ENCODE measurements at places on chromosomes 5 and 9.

DNA sequence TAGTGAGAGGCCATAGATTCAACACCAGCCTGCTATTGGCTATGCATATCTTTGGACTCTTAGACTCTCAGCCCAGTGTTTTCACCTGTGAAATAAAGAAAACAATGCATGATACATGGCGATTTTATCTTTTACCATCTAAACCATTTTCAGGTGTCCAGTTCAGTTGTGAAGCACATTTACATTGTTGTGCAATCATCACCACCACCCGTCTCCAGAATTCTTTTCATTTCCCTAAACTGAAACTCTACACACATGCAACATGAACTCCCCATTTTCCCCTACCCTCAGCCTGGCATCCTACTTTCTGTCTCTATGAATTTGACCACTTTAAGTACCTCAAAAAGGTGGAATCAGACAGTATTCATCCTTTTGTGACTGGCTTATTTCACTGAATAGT lies 420.6 kb downstream of the MED10 start:
- no peaks in the 10 kb centered on the region for H3K36me3 ChIP-seq
- DNase-seq: no peak
- H3K4me3 ChIP-seq: no peak overlapping the region
- no peaks in the 10 kb centered on the region for H3K27me3 ChIP-seq
- H3K4me1 ChIP-seq: no peaks in the 10 kb centered on the region

DNA sequence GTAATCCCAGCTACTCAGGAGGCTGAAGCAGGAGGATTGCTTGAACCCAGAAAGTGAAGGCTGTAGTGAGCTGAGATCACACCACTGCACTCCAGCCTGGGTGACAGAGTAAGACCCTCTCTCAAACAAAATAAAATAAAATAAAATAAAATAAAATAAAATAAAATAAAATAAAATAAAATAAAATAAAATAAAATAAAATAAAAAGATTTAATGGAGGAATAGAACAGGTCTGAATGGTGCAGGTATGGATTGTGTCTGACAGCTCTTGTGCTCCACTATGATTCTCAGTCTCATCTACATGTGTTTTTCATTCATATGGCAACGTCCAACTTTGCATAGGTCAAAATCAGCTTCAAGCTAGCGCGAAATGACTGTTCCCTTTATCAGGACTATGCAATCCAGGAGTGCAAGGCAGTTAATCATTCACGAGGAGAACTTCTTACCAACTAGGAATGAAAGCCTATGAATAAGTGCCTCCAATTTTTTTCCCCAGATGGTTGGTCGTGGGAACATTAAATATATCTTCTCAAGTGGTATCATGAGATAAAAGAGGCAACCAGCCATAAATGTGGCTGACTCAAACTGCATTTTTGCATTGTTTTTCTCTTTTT lies 1392.3 kb upstream of the CDH9 start:
- H3K4me1 ChIP-seq: no peaks in the 10 kb centered on the region
- no peak overlapping the region for H3K4me3 ChIP-seq
- H3K27ac ChIP-seq: no peak overlapping the region
- DNase-seq: no peak
- H3K27me3 ChIP-seq: no peaks in the 10 kb centered on the region

DNA sequence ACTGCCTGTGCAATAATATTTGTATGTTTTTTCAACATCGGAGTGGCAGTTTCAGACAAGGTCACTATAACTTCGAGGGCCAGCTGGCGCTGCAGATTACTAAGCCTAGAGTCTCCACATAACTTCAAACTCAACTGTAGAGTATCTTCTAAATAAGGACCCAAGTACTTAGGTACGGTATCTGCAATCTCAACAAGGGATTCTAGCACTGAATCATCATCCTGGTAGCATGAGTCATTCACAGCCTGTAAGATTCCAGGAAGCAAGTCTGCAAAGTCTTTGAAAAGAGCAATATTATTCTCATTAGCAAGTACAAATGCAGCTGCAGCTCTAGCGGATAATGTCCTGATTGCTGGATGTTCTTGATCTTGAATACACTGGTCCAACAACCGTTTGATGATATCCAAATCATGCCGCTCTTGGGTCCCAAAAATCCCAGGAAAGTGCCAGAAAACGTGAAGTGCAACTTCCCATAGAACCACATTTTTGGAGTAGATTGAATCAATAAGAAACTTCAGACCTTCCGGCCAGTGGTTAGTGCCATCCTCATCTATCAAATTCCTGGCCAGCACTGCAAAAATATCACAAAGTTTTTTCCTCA lies 654 bp downstream of the RANBP6 start:
- DNase-seq: no peak
- H3K36me3 ChIP-seq: peaks cover 12% of the 10 kb centered on the region
- peak overlapping the region; percentile 91 for H3K27ac ChIP-seq
- no peaks in the 10 kb centered on the region for H3K27me3 ChIP-seq
- peaks cover 18% of the 10 kb centered on the region for H3K4me1 ChIP-seq
- H3K4me3 ChIP-seq: peak overlapping the region; percentile 84

- H3K27ac ChIP-seq: no peak overlapping the region
- H3K27me3 ChIP-seq: no peaks in the 10 kb centered on the region
- H3K4me3 ChIP-seq: no peak overlapping the region
- H3K4me1 ChIP-seq: no peaks in the 10 kb centered on the region
These were observed 64.7 kb upstream of the OTULINL start for GRCh38 chr5:14516901-14517300.

DNA sequence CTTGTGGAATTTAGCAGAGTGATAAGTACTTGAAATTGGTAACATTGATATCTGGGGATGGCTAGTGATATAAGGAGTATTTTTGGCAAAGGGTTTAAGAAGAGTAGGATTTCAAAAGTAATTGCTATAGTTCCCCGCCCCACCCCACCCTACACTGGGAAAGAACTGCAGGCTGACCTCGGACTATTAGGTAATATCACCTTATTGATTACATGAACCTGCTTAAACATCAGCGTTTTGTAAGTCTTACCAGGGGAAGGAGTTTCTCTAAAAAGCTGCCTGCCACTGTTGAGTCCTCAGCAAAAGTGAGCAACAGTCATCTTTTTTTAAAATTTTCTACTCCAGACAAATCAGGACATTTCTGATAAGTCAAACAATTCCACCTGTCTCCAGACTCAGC lies 337.3 kb downstream of the DTWD2 start:
- no peak for DNase-seq
- H3K27ac ChIP-seq: no peak overlapping the region
- H3K36me3 ChIP-seq: no peaks in the 10 kb centered on the region
- no peak overlapping the region for H3K4me3 ChIP-seq
- H3K4me1 ChIP-seq: no peaks in the 10 kb centered on the region
- H3K27me3 ChIP-seq: no peaks in the 10 kb centered on the region
